ENCODE measurements at places on chromosomes 3 and 15. TPM values are rescaled to one million over a fixed set of nuclear protein-coding genes. Genes with fewer than 3 reads are reported as not detected.

- no peaks in the 10 kb centered on the region for H3K4me1 ChIP-seq
- peaks cover 31% of the 10 kb centered on the region for H3K36me3 ChIP-seq
- DNase-seq = no peak
- no peak overlapping the region for H3K4me3 ChIP-seq
These were observed 88.3 kb downstream of the ARIH1 start for GRCh38 chr15:72562386-72562785.

DNA sequence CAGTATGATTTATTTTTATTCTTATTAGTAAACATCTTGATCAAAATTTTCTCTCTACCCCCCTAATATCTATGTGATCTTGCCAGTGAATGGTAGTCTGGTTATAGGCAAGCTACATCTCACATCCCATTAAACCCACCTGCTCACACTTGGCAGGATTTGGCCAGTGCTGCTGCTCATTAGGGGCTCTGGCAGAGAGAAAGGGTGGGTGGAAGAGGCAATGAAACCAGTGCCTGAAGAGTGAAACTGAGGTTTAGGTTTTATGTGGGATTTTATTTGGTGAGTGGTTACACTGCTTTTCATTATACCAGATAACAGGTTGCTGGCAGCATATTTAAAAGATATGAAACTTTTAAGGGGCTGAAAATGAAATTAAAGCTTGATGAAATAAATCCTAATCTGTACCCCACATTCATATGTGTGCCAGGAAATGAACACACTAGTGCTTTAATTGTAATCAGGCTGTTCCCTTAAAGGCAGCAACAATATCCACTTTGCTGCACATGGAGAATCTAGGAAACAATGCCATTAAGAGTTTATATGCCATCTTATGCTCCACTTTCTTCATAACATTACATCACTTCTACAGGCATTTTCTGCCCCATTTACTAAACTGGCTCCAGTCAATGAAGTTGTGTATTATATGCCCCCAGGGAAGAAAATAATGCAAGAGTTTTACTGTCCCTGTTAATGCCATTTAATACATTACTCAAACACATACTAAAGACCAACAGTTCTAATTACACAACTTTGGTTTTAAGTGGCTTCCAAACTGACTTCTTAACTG lies 688.7 kb downstream of the MECOM start:
- H3K4me1 ChIP-seq = no peaks in the 10 kb centered on the region
- no peaks in the 10 kb centered on the region for H3K36me3 ChIP-seq
- no peaks in the 10 kb centered on the region for H3K27me3 ChIP-seq
- DNase-seq = no peak
- no peak overlapping the region for H3K4me3 ChIP-seq

DNA sequence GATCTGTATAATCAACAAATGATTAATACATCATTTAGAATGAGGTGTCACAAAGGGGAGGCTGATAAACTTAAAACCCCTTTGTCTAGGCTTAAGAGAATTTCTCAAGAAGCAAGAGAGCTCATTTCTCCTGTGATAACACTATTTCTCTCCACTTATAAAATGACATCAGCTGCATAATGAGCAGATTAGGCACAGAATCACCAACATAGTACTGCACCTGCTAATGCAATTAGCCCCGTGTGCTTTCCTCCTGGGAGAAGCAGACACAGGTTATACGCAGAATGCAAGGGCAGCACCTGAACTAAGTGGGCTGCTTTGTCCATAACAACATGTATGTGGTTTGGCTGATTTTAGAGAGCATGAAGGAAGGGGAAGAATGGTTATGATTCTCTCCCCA lies 515.3 kb upstream of the CFAP20DC start:
- DNase-seq = no peak
- no peaks in the 10 kb centered on the region for H3K36me3 ChIP-seq
- H3K4me3 ChIP-seq = no peak overlapping the region
- H3K27me3 ChIP-seq = no peaks in the 10 kb centered on the region
- H3K27ac ChIP-seq = no peak overlapping the region

GRCh38 chr15:64464276-64465005 lies 4.1 kb downstream of the ZNF609 start:
- H3K27me3 ChIP-seq = no peaks in the 10 kb centered on the region
- no peak overlapping the region for H3K4me3 ChIP-seq
- H3K4me1 ChIP-seq = peaks cover 66% of the 10 kb centered on the region
- H3K27ac ChIP-seq = no peak overlapping the region
- DNase-seq = no peak

GRCh38 chr3:188037195-188037718 lies 116.7 kb upstream of the LPP start:
- H3K36me3 ChIP-seq = no peaks in the 10 kb centered on the region
- no peak overlapping the region for H3K4me3 ChIP-seq
- H3K27me3 ChIP-seq = no peaks in the 10 kb centered on the region
- no peak for DNase-seq

DNA sequence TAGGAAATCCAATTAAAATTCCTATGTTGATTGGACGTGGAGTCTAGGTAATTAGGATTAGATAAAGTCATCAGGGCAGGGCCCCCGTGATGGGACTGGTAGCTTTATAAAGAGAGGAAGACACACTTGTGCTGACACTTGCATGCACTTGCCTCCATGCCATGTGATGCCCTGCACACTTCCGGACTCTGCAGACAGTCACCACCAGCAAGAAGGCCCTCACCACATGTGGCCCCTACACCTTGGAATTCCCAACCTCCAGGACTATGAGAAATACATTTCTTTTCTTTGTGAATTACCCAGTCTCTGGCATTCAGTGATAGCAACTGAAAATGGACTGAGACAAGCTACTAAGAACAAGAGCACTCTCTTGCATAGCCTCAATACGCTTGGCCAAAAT lies 90.6 kb downstream of the CRYGS start:
- H3K36me3 ChIP-seq = no peaks in the 10 kb centered on the region
- H3K4me3 ChIP-seq = no peak overlapping the region
- no peak overlapping the region for H3K27ac ChIP-seq
- no peaks in the 10 kb centered on the region for H3K27me3 ChIP-seq
- DNase-seq = no peak
- no peaks in the 10 kb centered on the region for H3K4me1 ChIP-seq

DNA sequence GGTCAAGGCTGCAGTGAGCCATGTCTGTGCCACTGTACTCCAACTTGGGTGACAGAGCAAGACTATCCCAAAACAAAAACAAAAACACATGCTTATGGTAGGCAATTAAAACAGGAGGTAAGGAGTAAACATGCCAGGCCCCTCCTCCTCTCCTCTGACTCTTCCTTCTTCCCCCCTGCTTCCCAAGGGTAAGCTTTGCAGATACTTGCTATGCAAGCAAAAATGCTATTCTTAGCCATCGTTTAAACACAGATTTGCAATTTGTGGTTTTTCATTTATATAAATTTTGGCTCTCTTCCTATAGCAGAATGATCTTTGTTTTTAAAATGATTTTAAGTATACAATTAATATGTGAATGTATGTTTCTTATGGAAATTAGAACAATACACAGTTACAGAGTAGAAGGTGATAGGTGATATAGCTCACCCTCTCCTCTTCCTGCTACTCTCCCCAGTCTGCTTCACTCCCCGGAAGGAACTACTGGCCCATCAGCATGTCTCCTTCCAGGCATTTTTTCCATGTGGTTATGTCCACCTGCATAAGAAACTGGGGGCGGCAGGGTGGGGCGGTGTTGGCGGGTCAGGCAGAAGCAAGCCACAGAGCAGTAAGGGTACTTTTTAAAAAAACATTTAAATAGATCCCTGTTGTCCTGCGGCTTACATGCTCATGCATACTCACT lies 42.1 kb downstream of the IGF1R start:
- no peak overlapping the region for H3K27ac ChIP-seq
- H3K4me1 ChIP-seq = no peaks in the 10 kb centered on the region
- no peaks in the 10 kb centered on the region for H3K27me3 ChIP-seq

GRCh38 chr3:173618703-173619102 lies 221.2 kb downstream of the NLGN1 start:
- no peak overlapping the region for H3K4me3 ChIP-seq
- no peaks in the 10 kb centered on the region for H3K4me1 ChIP-seq
- DNase-seq = no peak
- H3K27me3 ChIP-seq = no peaks in the 10 kb centered on the region
- H3K36me3 ChIP-seq = no peaks in the 10 kb centered on the region

- no peak overlapping the region for H3K27ac ChIP-seq
- H3K4me3 ChIP-seq = no peak overlapping the region
- peaks cover 59% of the 10 kb centered on the region for H3K4me1 ChIP-seq
- H3K36me3 ChIP-seq = peaks cover 34% of the 10 kb centered on the region
- no peaks in the 10 kb centered on the region for H3K27me3 ChIP-seq
These were observed 17.4 kb downstream of the PHC3 start for GRCh38 chr3:170163956-170164645.

Gene GABRG3
- total RNA-seq = not detected

Gene CD200R1
- 30.1 TPM for total RNA-seq

Gene SERPINI2
- total RNA-seq = not detected

Gene PTPRG
- not detected for total RNA-seq

Gene GOLGA6A
- 0.20 TPM for total RNA-seq

Gene TRIM42
- total RNA-seq = not detected

Gene COL8A1
- total RNA-seq = not detected

Gene ADAMTSL3
- not detected for total RNA-seq

All from CD4-positive, alpha-beta memory T cell (primary cell).